ENCODE measurements at places on chromosomes 4 and X.

DNA sequence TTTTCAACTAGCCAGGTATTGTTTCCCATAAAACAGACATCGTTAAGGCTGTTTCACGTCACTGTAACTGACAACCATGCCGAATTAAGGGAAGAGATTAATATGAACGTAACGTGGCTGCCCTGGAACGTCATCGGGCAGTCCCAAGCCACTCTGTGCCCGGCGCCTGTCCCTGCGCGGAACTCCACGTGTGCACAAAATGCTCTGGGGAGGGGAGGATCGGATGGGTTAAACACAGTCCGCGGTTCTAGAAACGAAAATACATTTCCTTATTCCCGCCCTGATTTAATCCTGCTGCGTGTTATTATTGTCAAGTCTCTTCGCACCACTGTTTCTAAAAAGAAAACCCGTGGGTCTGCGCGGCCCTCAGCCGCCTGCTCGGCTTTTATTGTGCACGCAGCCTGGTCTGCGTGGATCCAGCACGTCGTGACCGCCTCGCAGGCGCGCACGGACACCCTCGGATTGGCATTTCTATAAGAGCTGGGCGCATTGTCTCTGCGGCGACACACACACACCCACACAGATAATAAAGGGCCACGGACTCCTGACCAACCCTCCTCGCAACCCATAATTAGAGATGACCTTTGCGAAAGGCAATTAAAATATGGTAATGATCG, 69.6 kb upstream of the BCOR start:
- no peak for DNase-seq

DNA sequence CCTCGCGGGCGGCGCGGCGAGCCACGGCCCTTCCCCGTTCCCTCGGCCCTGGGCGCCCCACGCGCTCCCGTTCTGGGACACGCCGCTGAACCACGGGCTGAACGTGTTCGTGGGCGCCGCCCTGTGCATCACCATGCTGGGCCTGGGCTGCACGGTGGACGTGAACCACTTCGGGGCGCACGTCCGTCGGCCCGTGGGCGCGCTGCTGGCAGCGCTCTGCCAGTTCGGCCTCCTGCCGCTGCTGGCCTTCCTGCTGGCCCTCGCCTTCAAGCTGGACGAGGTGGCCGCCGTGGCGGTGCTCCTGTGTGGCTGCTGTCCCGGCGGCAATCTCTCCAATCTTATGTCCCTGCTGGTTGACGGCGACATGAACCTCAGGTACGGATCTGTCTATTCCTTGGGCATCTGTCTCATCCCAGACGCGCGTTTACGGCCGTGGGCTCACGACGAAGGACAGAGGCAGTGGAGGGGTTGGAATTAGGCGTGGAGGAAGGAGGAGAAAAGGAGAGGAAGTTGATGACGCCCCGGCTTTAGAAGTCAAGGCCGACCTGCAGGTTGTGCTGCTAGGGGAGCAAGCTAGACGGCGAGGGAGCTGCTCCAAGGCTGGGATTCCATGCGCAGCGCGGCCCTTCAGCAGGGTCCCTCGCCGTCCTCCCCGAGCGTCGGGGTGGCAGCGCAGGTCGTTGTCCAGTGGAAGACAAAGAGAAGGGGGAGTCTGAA, 792 bp downstream of the SLC10A4 start:
- no peak for DNase-seq

DNA sequence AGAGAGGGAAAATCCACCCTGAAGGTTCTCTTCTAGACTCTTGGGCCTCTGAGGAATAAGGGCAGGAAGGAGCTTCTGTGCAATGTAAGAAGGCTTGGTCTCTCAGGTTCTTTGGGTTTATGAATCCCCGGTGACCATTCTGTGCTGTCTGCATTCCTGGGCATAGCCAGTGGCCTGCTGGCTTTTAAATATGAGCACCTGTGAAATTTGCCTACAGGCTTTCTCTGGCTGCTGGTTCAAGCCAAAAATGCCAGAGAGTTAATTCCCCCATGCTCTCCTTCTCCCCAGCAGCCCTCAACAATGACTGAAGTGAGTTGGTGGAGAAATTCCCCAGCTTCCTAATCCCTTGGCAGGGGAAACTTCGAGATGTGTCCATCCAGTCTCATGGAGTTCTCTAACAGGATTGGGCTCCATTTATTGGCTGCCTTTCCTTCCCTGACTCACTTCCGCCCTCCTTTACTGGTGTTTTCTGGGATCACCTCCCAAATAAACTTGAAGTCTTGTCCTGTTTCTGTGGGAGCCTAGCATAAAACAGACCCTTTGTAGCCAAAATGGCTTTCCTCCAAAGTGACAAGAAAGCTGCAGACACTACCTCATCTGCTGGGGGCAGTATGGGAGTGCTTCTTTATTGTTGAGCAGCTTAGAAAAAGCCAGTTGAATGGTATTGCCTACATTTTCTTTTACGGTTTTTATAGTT, 179.4 kb upstream of the CASK start:
- DNase-seq = no peak

DNA sequence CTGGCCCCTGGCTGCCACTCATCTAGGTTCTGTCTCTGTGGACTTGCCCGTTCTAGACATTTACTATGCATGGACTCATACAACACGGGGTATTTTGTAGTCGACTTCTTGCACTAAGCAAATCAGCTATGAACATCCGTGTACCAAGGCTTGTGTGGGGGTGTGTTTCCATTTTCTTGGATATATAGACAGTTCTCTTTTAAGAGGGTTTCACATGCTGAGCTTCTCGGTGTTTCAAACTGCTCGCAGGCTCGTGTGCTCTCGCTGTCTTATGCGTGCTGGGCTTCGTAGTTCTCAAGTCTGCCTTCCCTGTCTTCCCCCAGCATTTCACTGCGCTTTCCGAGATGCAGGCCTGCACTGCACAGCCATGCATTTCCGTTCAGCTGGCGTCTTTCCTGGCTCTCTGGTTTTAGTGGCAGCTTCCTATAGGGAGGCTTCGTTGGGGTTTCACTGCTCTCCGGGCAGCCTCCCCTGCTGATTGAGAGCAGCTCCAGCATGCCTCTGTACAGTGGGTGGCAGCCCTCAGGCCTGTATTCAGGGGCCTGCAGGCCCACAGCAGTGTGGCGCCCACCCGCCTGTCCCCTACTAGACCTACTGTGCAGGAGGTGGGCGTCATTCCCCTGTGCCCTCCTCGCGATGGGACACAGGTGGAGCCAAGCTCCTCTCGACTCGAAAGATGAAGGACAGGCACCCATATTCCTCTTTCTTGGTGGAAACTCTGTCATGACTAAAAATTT, 27.6 kb downstream of the ZBTB49 start:
- no peak for DNase-seq

GRCh38 chr4:17613761-17614415, 553 bp upstream of the MED28 start:
- no peak for DNase-seq

DNA sequence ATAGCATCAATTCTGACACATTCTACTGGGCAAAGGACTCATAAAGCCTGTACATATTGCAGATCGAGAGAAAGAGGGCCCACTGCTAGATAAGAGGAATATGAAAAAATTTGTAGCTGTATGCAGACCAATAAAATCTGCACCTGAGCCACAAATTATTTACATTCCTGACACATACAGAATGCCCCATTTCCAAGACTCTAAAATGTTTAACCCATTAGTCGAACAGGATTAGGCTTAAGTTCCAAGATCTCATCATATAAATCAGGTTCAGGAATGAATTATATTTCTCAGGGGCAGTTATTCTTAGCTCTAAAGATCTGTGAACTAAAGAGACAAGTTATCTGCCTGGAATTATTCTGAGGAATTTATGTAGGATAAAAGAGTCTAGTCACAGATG, 1615.8 kb downstream of the ARAP2 start:
- DNase-seq = no peak

- no peak for DNase-seq
These were observed 4.4 kb upstream of the VAMP7 start for GRCh38 chrX:155876704-155877103.

DNA sequence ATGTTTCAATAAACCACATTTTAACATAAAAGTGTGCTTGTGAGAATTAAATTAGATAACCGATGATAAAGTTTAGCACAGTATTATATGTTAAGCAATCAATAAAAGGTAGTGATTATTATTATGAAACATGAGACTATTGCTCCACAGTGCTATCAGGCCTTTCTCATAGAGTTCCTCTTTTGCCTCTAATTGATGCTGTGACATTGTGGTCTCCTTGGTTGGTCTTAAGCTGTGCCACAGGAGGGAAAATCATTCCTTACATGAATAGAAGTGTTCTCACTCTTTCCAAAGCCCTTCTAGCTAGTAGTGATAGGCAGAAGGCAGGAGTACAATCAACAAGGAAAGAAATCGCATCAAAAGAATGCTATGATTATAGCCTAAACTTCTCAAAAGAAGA, 9.2 kb upstream of the PDHA2 start:
- no peak for DNase-seq

- no peak for DNase-seq
These were observed 17.8 kb downstream of the ZNF185 start for GRCh38 chrX:152915541-152916241.

- DNase-seq = peak; percentile 31
These were observed 13.0 kb downstream of the RGN start for GRCh38 chrX:47091149-47091775.

- no peak for DNase-seq
These were observed 18.6 kb downstream of the SHOX start for GRCh38 chrX:649166-649565.

DNA sequence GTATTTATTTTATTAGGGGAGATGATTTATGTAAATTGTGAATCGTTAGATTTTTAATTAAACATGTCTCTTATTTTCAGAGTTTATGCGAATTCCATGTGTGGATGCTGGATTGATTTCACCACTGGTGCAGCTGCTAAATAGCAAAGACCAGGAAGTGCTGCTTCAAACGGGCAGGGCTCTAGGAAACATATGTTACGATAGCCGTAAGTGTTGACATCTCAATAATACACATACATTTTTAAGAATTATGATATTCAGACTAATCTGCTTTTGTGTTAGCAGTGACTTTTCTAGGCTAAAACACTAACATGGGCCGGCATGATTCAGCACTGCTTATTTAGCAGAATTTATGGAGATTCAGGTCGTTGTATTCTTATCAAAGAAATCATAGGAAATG, 91.2 kb downstream of the RAP1GDS1 start:
- DNase-seq = no peak

DNA sequence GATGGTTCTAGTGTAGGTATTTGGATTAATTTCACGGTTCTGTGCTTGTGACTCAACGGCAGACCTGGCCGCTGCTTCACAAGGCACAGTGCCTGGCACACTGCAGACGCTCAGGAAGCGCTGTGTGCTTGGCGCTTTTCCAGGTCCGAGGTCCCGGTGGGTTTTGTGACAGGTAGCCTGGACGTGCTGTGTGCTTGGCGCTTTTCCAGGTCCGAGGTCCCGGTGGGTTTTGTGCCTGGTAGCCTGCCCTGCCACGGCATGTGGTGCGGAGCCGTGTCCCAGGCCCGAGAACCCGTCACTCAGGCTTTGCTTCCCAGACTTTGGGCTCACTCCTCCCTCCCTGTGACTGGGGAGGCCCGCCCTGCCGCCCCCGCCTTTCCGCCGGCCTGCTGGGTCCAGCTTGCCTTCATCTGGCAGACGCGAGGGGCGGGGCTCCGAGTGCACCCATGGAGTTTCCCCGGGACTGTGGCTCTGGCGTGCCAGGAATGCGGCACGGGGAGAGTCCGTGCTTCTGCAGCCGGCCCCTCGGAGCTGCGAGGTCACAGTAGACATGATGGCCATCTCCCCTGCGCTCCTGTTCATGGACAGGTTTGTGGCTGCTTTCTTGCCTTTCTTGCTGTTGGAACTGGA, 44.2 kb downstream of the TBC1D14 start:
- no peak for DNase-seq

- no peak for DNase-seq
These were observed 57.9 kb upstream of the HPSE start for GRCh38 chr4:83392562-83392961.

GRCh38 chr4:87081826-87082225, 138.6 kb downstream of the KLHL8 start:
- DNase-seq = no peak

GRCh38 chr4:172040766-172041165, 227.6 kb downstream of the GALNTL6 start:
- no peak for DNase-seq

- DNase-seq = peak; percentile 16
These were observed 136.4 kb downstream of the ZNF674 start for GRCh38 chrX:46408553-46409407.

- no peak for DNase-seq
These were observed 261.1 kb upstream of the PLCXD1 start for GRCh38 chrX:19912-20571.

DNA sequence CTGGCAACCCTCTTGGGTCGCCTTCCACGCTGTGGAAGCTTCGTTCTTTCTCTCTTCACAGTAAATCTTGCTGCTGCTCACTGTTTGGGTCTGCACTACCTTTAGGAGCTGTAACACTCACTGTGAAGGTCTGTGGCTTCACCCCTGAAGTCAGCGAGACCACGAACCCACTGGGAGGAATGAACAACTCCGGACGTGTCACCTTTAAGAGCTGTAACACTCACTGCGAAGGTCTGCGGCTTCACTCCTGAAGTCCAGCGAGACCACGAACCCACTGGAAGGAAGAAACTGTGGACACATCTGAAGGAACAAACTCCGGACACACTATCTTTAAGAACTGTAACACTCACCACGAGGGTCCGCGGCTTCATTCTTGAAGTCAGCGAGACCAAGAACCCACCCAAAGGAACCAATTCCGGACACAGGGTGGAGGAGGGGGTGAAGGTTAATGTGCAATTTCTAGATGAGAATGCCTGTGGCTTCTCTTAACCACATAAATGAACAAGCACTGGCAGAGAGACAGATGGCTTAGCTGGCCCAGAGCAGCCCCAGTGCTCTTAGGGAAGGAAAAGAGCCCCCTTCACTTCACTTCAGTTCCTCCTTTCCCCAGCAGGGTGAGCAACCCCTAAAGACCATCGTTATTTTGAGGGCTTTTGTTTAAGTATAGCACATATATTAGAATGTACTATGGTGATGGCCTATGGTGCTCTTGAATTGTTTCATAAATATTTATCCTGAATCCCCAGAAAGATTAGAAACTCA, 73.0 kb downstream of the LUZP4 start:
- DNase-seq = no peak

DNA sequence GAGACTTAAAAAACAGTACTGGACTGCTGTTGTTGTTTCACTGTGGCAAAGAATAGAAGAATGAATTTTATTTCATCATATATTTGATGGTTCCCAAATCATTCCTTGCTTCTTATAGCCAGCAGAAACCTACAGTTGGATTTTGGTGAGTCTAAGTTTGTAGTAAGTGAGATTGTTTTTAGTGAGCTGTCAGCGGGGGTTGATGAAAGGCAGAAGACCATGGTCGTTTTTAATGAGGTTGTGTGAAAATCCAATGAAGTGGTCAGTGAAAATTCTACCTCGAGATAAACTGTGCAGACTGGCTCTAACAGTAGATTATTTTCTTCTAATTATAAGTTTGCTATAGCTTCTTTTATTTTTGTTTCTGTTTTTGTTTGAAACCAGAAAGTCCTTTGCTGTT, 36.2 kb downstream of the ANAPC4 start:
- DNase-seq = no peak

DNA sequence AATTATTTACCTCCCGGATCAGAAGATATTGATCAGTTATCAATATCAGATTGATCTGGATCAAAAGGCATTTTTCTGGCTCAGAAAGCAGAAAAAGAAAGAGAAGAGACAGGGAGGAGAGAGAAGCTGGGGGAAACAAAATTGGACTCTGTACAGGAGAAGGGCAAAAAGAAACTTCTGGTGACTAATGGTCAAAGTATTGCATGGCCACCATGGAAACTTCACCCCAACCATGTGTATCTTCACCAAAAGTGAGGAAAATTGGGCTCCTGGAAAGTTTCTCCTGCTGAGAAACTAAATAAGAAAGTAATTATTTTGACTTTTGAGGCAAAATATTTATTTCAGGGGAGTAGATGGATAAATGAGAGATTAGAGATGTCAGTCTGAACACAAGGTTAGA, 33.9 kb downstream of the RNF150 start:
- no peak for DNase-seq
